ENCODE measurements at places on chromosomes 2 and 18. TPM values are rescaled to one million over a fixed set of nuclear protein-coding genes. Genes with fewer than 3 reads are reported as not detected.

HTRA2 gene
- total RNA-seq, result 71.8 TPM

RPRM gene
- 1.4 TPM for total RNA-seq

EHD3 gene
- 4.4 TPM for total RNA-seq

LYPD1 gene
- 18.7 TPM for total RNA-seq

SULT1C4 gene
- not detected for total RNA-seq

CRYGC gene
- total RNA-seq, result not detected

SIX3 gene
- total RNA-seq, result 0.07 TPM

COL6A3 gene
- 53.4 TPM for total RNA-seq

LYG2 gene
- not detected for total RNA-seq

Measured in PC-3 (cell line).